ENCODE measurements at places on chromosomes 5 and 9. TPM values are rescaled to one million over a fixed set of nuclear protein-coding genes. Genes with fewer than 3 reads are reported as not detected.

TAF11L5 gene
- not detected for total RNA-seq

VLDLR gene
- total RNA-seq: 1.1 TPM

RCL1 gene
- total RNA-seq: 26.0 TPM

NR2F1 gene
- total RNA-seq: not detected

SPATA31A3 gene
- not detected for total RNA-seq

VCAN gene
- 0.22 TPM for total RNA-seq

IFNE gene
- not detected for total RNA-seq

PIP5K1B gene
- total RNA-seq: 17.1 TPM

MYMK gene
- total RNA-seq: not detected

C5orf58 gene
- total RNA-seq: not detected

DOCK8 gene
- total RNA-seq: 207 TPM

- no peak for DNase-seq
Measured at GRCh38 chr5:149667084-149667828, 62.9 kb upstream of the PPARGC1B start.

DNA sequence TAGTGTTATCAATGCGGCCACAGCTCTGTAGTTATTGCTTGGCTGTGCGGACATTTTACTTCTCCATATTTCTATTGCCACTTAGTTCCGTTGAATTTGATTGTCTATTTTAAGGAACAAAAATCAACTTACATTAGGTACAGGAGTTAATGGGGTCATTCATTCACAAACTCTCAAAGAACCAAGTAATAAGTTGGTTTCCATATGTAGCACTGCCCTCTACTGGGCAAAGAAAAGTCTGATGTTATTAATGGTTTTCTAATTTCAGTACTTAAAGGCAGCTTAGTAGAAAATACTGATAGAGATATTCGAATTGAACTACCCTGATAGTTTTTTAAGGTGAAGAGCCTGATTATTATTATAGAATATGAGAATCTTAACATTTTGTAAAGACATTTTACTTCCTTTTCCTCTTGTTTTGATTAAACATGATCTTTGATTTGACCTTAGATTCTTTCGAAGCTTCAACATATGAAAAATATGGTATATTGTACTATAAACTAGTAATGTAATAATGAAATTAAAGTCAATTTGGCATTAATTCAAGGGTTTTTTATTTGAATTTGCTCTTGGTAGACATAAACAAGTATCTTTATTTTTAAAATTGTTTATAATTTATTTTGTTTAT, 119.5 kb upstream of the CTNND2 start:
- no peak for DNase-seq

GRCh38 chr9:129880654-129881546, 45.6 kb downstream of the USP20 start:
- DNase-seq: no peak

- DNase-seq: no peak
Measured at GRCh38 chr5:7784683-7785380, 66.1 kb downstream of the CFAP90 start.

- DNase-seq: no peak
Measured at GRCh38 chr9:88994469-88995199, 3.4 kb downstream of the S1PR3 start.

GRCh38 chr5:76638479-76638878, 15.3 kb upstream of the F2RL2 start:
- no peak for DNase-seq

DNA sequence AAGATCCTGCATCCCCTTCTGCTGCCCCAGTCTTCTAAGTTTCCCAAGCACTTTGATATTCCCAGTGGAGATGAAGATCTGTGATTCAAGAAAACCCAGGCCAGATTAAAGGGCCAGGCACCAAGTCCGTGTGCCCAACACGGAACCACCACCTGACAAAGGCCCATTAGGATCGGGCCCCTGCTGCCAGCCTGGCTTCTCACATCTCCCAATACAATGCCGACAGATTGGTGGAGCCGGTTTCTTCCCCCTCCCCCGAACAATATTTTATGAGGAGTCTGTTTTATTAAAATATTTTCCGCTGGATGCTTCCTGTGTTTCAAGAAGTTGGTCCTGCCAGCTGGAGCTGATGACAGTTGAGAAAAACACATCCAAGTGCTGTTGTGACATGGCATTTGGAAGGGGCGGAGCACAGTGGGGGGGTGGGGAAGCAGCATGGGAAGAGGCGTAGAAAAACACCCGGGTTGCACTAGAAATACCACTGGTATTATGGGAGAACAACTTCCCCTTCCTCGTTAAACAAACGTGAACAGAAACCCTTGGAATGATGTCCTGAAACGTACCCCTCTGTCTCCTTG, 45.0 kb downstream of the CRB2 start:
- DNase-seq: no peak

DNA sequence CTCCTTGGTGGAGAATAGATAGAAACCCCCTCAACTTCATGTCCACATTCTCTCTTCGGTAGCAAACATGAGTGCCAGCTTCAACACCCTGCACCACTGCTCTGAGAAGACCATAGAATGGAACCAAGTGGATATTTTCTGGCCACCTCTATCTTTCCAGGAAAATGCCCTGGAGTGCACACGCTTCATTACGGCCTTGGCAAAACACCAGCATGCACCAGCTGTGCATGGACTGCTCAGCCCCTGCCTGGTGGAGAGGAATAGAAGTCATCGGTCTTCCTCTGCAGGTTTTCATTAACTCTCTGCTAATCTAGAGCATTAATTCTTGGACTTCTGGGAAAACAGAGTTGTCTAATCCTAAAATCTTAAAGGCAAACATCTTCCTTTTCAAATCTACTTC, 211.6 kb upstream of the TMEM161B start:
- DNase-seq: no peak

DNA sequence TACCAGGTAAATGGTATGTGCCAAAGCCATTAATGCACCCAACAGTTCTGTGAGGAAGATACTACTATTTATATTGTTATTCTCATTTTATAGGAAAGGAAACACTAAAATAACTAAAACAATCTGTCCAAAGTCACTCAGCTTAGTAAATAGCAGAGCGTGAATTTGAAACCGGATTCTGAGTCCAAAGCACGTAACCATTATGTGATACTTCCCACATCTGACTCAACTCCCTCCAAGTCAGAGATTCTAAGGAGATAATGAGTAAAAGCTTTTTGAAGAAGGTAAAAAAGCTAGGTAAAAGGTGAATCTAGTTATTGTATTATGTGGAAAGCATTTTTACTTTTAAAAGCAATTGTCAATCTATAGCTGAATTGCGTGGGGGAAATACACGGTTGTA, 208.9 kb downstream of the PBX3 start:
- DNase-seq: no peak

- DNase-seq: no peak
Measured at GRCh38 chr9:130271473-130271872, 5.9 kb downstream of the HMCN2 start.

GRCh38 chr9:130995086-130996011, 13.6 kb upstream of the LAMC3 start:
- no peak for DNase-seq
